ENCODE measurements at places on chromosomes 7 and 10. TPM values are rescaled to one million over a fixed set of nuclear protein-coding genes. Genes with fewer than 3 reads are reported as not detected.

- no peaks in the 10 kb centered on the region for H3K4me1 ChIP-seq
- H3K4me3 ChIP-seq: no peak overlapping the region
- DNase-seq: no peak
- H3K27me3 ChIP-seq: peaks cover 8% of the 10 kb centered on the region
Observed at GRCh38 chr7:156131881-156132280, 319.6 kb upstream of the SHH start.

DNA sequence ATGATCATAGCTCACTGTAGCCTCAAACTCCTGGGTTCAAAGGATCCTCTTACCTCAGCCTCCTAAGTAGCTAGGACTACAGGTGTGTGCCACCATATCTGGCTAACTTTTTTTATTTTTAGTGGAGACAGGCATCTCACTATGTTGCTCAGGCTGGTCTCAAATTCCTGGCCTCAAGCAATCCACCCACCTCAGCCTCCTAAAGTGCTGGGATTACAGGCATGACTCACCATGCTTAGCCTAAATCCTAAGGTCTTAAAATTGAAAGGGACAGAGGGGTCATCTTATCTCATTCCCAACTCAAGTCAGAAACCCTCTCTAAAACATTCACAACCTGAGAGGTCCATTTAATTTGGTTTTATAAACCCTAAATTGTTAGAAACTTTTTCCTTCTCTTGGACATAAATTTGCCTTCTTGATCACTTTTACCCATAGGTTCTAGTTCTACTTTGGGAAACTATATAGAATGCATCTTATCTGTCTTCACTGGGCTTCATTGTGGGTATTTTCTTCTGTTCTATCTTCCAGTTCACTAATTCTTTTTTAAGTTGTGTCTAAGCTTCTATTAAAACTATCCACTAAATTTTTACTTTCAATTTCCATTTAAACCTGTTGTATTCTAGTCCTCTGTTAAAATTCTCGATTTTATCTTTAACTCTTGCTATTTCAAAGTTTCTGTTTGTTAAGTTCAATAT lies 183.4 kb upstream of the KAT6B start:
- no peak for DNase-seq
- H3K4me3 ChIP-seq: no peak overlapping the region
- H3K27ac ChIP-seq: no peak overlapping the region
- no peaks in the 10 kb centered on the region for H3K36me3 ChIP-seq

DNA sequence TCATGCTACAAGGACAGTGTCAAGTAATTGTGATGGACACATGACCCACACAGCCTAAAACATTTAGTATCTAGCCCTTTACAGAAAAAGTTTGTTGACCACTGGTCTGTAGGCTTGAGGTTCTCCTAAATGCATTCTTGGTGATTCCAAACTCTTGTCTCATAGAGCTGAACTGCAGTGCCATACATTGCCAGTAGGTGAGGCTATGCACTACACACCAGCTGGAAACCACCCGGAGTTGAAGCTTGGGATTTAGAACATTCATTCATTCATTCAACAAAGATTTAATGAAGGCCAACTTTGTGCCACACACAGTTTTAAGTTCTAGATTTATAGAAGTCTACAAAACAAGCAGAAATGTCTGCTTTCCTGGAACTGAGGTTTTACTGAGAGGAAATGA lies 77.3 kb upstream of the TCF7L2 start:
- no peak for DNase-seq
- no peaks in the 10 kb centered on the region for H3K36me3 ChIP-seq
- no peak overlapping the region for H3K27ac ChIP-seq
- H3K27me3 ChIP-seq: no peaks in the 10 kb centered on the region
- H3K4me3 ChIP-seq: no peak overlapping the region

GRCh38 chr7:74284781-74285259 lies 4.4 kb upstream of the CLIP2 start:
- H3K27me3 ChIP-seq: no peaks in the 10 kb centered on the region
- H3K36me3 ChIP-seq: no peaks in the 10 kb centered on the region
- no peak overlapping the region for H3K27ac ChIP-seq
- H3K4me3 ChIP-seq: no peak overlapping the region
- H3K4me1 ChIP-seq: peaks cover 23% of the 10 kb centered on the region

DNA sequence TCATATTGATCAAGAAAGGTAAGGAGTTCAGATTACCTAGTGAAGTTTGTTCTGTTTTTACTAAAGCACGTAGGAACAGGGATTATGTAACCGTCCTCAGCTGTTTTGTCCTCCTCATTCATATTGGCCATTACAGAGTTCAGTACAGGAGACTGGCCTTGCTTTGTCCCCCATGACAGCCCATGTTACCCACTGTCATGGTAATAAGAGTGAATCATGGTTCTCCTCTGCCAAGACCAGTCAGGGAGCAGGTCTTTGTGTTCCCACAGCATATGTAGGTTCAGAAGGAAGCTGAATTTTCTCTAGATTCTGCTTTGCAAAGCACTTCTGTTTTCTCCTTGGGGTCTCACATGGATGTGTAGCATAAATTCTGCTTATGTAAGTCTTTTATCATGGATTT lies 106.2 kb upstream of the GPR141 start:
- no peaks in the 10 kb centered on the region for H3K4me1 ChIP-seq
- no peaks in the 10 kb centered on the region for H3K27me3 ChIP-seq

- no peak overlapping the region for H3K4me3 ChIP-seq
- no peak for DNase-seq
- H3K27ac ChIP-seq: no peak overlapping the region
- no peaks in the 10 kb centered on the region for H3K27me3 ChIP-seq
Observed at GRCh38 chr7:92230547-92230946, 15.2 kb downstream of the KRIT1 start.

DNA sequence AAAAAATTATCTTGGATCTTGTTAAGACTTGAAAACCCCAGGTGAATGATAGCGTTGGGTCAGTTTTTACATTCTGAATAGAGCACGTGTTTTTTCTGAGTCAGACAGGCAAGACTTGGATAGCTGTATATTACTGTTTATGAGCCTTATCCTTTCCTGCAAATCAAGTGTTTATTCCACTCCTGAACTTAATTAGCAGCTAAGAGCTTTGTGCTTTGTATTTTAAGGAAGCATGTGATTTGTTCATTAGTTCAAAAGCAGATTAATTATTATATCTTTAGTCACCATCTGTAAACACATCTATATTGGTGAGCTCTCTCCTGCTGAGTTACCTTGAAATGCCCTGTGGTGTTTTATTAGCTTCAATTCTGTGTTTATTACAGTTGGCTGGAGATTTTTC lies 98.6 kb upstream of the PRPS1L1 start:
- H3K4me1 ChIP-seq: peaks cover 39% of the 10 kb centered on the region
- no peak for DNase-seq
- no peak overlapping the region for H3K4me3 ChIP-seq
- no peak overlapping the region for H3K27ac ChIP-seq
- H3K36me3 ChIP-seq: no peaks in the 10 kb centered on the region

GRCh38 chr7:77888998-77889397 lies 90.4 kb downstream of the PHTF2 start:
- H3K36me3 ChIP-seq: no peaks in the 10 kb centered on the region
- no peak overlapping the region for H3K4me3 ChIP-seq
- no peak for DNase-seq
- H3K27ac ChIP-seq: no peak overlapping the region
- H3K27me3 ChIP-seq: no peaks in the 10 kb centered on the region
- H3K4me1 ChIP-seq: peaks cover 8% of the 10 kb centered on the region

DNA sequence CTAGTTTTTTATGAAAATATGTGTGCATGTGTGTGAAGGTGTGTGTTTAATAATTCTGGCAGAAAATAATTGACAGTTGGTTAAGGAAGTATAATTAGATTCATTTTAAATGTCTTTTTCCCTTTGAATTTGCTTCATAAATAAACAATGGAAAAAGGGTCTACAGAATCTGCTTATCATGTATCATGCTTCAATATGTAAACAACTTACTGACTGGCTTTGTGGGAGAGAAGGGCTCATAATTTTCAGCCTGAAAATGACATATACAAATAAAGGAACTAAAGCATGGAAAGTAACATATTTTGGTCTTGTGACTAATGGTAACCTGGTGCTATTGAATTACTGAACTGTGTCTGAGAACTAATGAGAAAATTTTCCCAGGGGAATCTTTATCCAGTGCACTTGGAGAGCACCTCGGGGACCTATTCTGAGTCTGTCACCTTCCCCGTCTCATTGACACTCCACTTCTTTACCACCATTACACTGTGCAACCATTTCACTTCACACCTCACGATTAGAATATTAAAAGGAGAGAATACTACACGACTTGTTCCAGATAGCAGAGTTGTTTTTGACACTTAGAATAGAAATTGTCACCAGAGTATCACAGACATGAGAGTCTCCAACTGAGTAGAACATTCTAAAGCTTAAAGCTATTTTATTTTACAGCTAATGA lies 298.6 kb downstream of the TFEC start:
- H3K4me3 ChIP-seq: no peak overlapping the region
- H3K4me1 ChIP-seq: no peaks in the 10 kb centered on the region

- H3K27ac ChIP-seq: peak overlapping the region; percentile 99
- no peak for DNase-seq
- H3K4me3 ChIP-seq: peak overlapping the region; percentile 97
Observed at GRCh38 chr10:1057106-1057657, 997 bp downstream of the WDR37 start.

DNA sequence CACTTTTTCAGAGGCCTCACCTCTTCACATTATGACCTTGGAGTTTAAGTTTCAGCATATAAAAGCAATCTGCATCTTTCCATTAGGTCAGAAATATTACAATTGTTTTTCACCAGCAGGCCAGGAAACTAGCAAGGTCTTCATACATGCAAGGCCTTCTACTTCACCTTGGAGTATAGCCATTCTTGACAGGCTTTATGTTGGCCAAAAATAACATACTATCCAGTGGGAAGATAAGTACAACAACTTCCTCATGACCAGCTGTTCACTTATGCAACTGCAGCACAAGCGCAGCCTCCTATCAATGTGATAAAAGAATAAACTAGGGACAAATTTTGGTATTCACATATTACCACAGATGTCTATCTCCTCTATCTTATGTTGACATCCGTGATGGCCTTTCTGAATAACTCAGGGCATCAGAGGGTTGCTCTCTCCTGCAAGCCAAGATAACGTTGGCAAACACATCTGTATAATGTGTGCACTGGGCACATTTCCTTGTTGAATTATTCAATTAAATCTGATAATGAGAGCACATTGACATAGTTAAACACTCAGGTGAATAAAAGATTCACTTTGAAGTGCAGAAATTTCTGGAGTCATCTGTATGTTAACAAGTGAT lies 239.8 kb downstream of the FZD1 start:
- no peak overlapping the region for H3K4me3 ChIP-seq
- DNase-seq: no peak
- no peaks in the 10 kb centered on the region for H3K36me3 ChIP-seq
- H3K4me1 ChIP-seq: no peaks in the 10 kb centered on the region
- H3K27me3 ChIP-seq: no peaks in the 10 kb centered on the region
- H3K27ac ChIP-seq: no peak overlapping the region

DNA sequence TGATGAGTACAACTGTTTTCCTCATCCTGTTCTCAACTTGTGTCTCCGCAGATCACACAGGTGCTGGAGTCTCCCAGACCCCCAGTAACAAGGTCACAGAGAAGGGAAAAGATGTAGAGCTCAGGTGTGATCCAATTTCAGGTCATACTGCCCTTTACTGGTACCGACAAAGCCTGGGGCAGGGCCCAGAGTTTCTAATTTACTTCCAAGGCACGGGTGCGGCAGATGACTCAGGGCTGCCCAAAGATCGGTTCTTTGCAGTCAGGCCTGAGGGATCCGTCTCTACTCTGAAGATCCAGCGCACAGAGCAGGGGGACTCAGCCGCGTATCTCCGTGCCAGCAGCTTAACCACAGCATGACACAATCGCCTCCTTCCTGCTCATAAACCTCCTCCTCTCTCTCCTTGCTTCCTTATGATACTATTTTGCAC lies 126.7 kb upstream of the PRSS58 start:
- no peak overlapping the region for H3K27ac ChIP-seq
- DNase-seq: no peak
- H3K36me3 ChIP-seq: no peaks in the 10 kb centered on the region
- no peaks in the 10 kb centered on the region for H3K27me3 ChIP-seq
- no peak overlapping the region for H3K4me3 ChIP-seq

DNA sequence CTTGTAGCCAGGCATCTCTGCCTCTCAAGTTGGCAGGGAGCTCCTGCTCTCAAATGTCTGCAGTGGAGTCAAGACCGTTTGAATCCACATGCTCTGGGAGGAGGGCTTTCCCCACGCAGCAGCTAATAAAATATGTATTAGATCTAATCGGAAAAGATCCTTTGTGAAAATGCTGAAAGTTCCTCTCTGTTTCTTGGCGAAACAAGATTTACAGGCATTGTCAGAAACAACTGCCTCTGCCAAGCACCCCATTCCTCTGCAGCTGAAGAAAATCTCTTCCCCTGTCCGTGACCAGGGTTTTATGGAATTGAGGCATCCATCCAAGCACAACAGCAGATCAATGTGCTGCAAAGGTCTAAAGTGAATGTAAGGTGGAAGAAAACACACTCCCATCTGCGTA lies 165.8 kb downstream of the TCERG1L start:
- H3K27ac ChIP-seq: no peak overlapping the region
- no peak overlapping the region for H3K4me3 ChIP-seq
- DNase-seq: no peak
- H3K4me1 ChIP-seq: no peaks in the 10 kb centered on the region
- no peaks in the 10 kb centered on the region for H3K27me3 ChIP-seq
- H3K36me3 ChIP-seq: no peaks in the 10 kb centered on the region

GRCh38 chr10:69465457-69466157 lies 14.3 kb downstream of the TSPAN15 start:
- H3K27ac ChIP-seq: peak overlapping the region; percentile 89
- no peaks in the 10 kb centered on the region for H3K36me3 ChIP-seq
- peaks cover 90% of the 10 kb centered on the region for H3K4me1 ChIP-seq
- no peak for DNase-seq
- H3K4me3 ChIP-seq: no peak overlapping the region

DNA sequence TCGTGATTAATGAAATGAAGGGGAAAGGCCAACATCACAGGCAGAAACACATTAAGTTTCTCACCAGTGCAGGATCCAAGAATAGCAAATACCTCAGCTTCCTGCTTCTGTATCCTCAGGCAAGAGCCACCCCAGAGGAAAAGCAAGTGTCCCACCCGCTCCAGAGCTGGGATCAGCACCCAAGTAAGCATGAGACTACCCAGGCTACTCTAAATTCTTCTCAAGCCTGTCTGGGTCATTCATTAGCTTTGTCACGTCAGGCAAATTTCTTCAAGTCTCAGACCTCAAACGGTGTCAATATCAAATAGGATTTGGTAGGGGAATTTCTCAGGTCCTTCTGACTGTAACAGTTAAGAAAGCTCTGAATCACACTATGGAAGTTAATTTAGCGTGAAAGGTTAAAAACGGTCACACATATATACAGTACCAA lies 59.0 kb downstream of the GNA12 start:
- peaks cover 14% of the 10 kb centered on the region for H3K4me1 ChIP-seq
- no peaks in the 10 kb centered on the region for H3K27me3 ChIP-seq
- peak overlapping the region; percentile 60 for H3K27ac ChIP-seq
- H3K36me3 ChIP-seq: peaks cover 20% of the 10 kb centered on the region

- H3K4me3 ChIP-seq: no peak overlapping the region
- no peaks in the 10 kb centered on the region for H3K36me3 ChIP-seq
- H3K27me3 ChIP-seq: no peaks in the 10 kb centered on the region
- DNase-seq: no peak
Observed at GRCh38 chr7:3075441-3075840, 31.8 kb upstream of the CARD11 start.

GRCh38 chr7:66727058-66727457 lies 13.5 kb upstream of the RABGEF1 start:
- H3K27me3 ChIP-seq: no peaks in the 10 kb centered on the region
- no peak overlapping the region for H3K27ac ChIP-seq
- H3K4me1 ChIP-seq: no peaks in the 10 kb centered on the region

Gene SPDYE8
- not detected for total RNA-seq

Gene HDAC9
- 63.0 TPM for total RNA-seq

Gene HMX2
- total RNA-seq: not detected

Gene FXYD4
- total RNA-seq: not detected

Gene SHTN1
- total RNA-seq: 6.6 TPM

Gene FAM204A
- total RNA-seq: 71.7 TPM

Gene PRKRIP1
- 20.9 TPM for total RNA-seq

Gene BMPER
- 2.8 TPM for total RNA-seq

Gene LRRD1
- total RNA-seq: not detected

Gene WDFY4
- total RNA-seq: 4.6 TPM

All from esophagus muscularis mucosa (tissue), 4 donors.